SK-N-DZ (cell line): ENCODE measurements at places on chromosomes 11 and 22.

DNA sequence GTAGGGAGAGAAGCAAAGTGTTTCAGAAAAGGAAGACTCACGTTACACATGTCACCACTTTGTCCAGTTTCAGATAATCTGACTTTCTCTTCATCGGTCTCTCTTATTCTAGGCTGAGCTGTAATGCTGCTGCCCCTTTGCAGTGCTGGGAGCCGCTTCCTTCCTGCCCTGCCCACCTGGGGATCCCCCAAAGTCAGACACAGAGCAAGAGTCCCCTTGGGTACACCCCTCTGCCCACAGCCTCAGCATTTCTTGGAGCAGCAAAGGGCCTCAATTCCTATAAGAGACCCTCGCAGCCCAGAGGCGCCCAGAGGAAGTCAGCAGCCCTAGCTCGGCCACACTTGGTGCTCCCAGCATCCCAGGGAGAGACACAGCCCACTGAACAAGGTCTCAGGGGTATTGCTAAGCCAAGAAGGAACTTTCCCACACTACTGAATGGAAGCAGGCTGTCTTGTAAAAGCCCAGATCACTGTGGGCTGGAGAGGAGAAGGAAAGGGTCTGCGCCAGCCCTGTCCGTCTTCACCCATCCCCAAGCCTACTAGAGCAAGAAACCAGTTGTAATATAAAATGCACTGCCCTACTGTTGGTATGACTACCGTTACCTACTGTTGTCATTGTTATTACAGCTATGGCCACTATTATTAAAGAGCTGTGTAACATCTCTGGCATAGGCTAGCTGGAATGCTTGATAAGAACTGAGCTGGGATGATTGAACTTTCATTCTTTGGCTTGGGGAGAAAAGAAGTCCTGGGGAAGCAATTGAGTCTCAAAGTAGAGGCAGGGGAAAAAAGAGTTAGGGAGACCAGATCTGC is 31.2 kb upstream of the SMIM35 start:
- DNase-seq: no peak

DNA sequence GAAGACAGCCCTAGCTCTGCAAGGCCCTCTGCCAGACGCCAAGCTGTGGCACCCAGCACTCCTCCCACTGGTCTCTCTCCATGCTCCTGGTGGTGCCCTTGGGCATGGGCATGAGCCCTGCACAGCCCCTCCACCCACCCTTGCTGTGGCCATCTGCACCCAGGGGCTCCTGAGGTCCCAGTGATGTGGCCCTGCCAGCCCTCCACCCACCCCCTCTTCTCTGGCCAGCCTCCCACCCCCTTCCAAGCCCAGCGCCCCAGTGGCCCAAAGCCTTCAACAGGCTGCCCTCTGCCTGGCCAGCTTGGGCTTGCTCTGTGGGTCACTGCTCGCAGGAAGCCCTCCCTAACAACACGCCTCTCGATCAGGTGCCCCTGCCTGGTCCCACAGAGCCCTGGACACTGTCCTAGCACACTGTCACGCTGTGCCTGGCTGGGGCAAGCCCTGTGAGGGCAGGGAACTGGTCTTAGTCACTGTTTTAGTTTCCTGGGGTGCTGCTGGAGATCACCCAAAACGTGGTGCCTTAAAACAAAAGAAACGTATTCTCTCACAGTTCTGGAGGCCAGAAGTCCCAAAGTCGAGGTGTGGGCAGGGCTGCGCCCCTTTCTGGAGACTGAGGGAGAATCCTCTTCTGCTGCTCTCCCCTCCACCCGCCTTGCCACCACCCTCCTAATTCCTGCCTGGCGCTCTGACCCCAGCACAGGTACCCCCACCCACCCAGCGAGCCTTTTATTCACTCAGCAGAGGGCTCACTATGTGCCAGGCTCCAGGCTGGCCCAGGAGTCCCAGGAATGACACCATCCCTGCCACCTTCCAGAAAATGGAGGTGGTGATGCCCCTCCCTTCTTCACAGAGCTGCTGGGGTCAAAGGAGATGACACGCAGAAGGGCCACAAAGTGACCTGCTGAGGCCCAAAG is 14.7 kb downstream of the SULT4A1 start:
- no peak for DNase-seq

GRCh38 chr11:116869610-116870009 is 32.2 kb upstream of the APOA1 start:
- no peak for DNase-seq

- peak; percentile 28 for DNase-seq
Measured at GRCh38 chr11:84899740-84900139, 727.4 kb downstream of the DLG2 start.

DNA sequence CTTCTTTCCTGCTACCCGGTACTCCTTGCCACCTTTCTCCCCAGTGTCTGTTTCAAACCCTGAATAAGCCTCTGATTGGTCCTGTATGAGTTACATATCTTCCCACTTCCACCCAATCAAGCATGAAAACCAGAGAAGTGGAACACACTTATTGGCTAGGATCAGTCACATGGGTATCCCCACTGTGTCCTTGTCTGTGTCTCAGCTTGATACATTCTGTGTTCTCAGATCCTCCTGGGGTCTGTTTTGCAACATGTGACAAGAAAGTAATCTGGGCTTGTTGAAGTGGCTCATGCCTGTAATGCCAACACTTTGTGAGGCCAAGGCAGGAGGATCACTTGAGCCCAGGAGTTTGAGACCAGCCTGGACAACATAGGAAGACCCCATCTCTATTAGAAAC is 23.9 kb downstream of the MCHR1 start:
- peak; percentile 65 for DNase-seq
